ENCODE measurements at places on chromosomes 1 and 21.

GRCh38 chr1:217535601-217536377 lies 95.1 kb downstream of the GPATCH2 start:
- DNase-seq, result no peak

DNA sequence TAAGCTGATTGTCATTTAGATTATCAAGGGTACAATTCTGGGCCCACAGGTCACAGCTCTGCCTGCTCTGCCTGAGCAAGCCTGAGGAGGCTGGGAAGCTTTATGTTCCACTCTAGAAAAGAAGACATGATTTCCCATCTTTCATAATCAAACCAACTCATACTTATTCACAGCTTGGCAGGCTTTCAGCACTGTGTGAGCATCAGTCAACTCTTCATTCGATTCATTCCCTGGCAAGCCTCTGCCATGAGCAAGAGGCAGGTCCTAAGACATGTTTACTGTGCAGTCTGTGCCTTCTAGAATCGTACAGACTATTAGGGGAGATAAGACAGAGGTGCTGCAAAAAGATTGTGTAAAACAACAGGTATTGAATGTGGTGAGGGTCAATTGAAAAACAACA lies 24.5 kb upstream of the KIRREL1 start:
- no peak for DNase-seq

- DNase-seq, result no peak
Measured at GRCh38 chr1:84434801-84435549, 36.7 kb downstream of the DNASE2B start.

DNA sequence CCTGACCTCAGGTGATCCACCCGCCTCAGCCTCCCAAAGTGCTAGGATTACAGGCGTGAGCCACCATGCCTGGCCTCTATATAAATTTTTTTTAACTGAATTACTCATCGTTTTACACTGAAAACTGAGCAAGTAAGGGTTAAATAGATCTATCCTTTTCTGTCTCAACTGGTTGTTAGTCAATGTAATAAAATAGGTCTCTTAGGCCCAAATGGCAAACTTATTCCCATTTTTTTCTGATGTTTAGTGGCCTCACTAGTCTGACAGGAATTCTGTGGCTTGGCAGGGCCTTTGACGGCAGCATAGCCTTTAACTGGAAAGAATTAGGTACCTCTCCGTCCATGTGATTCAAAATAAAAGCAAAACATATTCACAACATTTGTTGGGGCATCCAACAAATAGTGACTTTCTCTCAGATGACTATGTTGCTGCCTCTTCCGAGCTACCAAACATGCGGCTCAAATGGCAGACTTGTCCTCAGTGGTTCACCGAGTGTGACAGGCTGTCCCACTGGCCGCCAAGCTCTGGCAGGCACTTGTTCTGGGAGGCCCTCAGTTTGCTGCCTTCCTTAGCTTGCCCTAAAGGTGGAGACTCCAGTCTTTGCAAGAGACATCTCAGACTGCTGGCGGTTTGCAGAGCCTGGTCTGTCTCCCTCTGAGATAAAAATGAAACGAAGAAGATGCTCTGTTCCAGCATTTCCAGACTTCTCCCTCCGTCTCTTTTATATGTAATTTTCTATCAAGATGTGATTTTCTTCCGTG lies 17.4 kb downstream of the ATP1A4 start:
- no peak for DNase-seq

GRCh38 chr1:198199105-198199504 lies 42.3 kb downstream of the NEK7 start:
- DNase-seq, result no peak

DNA sequence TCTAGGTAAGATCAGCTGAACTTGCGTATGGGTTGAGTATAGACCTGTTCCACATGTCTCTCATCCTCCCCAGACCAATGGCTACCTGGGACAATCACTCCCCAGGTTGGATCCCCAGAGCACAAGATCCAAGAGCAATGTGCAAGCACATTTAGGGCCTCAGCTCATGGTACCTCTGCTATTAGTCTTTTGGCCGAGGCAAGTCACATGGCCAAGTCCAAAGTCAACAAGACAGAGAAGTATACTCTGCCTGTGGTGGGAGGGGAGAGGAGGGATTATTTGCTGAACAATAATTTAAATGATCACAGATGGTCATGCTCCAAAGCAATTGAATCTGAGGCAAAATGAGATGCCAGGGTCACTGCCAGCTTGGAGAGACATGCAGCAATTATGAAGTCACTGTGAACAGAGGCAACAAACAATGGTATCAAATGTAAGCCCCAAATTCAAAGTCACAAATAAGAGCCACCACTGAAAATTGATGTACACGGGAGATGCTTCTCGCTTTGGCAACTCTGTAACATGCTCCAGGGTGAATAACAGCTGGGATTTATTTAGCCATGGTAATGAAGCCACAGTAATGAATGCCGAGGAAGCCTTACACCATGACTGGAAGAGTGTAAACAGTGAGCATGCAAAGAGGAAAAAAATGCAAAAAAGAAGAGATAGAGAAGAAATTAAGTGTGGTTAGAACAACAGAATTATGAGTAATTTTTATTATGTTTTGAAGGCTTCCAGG lies 149.1 kb downstream of the ZNF281 start:
- DNase-seq, result no peak

GRCh38 chr1:91777196-91777595 lies 108.8 kb downstream of the TGFBR3 start:
- DNase-seq, result no peak

GRCh38 chr1:176785056-176785455 lies 322.1 kb downstream of the PAPPA2 start:
- no peak for DNase-seq

- no peak for DNase-seq
Measured at GRCh38 chr1:57494530-57495079, 70.7 kb upstream of the DAB1 start.

DNA sequence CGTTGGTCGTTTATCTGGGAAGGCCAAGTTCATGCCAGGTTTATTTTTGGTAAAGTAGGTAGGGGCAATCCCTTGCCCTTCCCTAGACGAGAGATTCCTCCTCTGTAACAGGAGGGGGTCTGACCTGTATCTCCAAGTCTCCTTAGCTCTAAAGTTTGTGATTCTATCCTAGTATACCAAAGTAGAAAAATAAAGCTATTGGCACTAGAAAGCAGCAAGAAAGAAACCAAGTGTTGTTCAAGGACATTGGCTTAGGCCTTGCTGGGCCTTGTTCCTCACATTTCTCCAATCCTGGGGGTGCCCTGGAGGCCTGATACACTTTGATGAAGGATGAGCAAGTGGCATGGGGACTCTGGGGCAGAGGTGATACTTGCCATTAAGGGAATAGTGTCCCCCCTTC lies 814 bp downstream of the MTARC2 start:
- DNase-seq, result no peak

GRCh38 chr1:1833916-1834325 lies 55.7 kb upstream of the NADK start:
- DNase-seq, result no peak

- no peak for DNase-seq
Measured at GRCh38 chr1:36989241-36989640, 45.1 kb downstream of the GRIK3 start.

GRCh38 chr1:238408737-238409136 lies 518.0 kb upstream of the ZP4 start:
- DNase-seq, result no peak

GRCh38 chr1:82813386-82813785 lies 1012.7 kb downstream of the ADGRL2 start:
- DNase-seq, result no peak
